HFFc6 (cell line): ENCODE measurements at places on chromosomes 1 and 21. TPM values are rescaled to one million over a fixed set of nuclear protein-coding genes. Genes with fewer than 3 reads are reported as not detected.

Gene NAXE
- 74.0 and 74.9 TPM in 2 replicates for total RNA-seq

Gene VASH2
- total RNA-seq, result not detected in 3 replicates

Gene OR6K3
- not detected in 3 replicates for total RNA-seq

Gene SDHC
- 239 to 259 TPM (median 242 TPM) in 3 replicates for total RNA-seq

Gene TMEM82
- not detected in 2 replicates for total RNA-seq

Gene XCL2
- not detected in 3 replicates for total RNA-seq

Gene DYNLT4
- total RNA-seq, result 0.46 TPM in 1 of 3 replicates, not detected in the others
